Sciatic nerve (tissue), 2 donors: ENCODE measurements at places on chromosomes 1 and 21.

DNA sequence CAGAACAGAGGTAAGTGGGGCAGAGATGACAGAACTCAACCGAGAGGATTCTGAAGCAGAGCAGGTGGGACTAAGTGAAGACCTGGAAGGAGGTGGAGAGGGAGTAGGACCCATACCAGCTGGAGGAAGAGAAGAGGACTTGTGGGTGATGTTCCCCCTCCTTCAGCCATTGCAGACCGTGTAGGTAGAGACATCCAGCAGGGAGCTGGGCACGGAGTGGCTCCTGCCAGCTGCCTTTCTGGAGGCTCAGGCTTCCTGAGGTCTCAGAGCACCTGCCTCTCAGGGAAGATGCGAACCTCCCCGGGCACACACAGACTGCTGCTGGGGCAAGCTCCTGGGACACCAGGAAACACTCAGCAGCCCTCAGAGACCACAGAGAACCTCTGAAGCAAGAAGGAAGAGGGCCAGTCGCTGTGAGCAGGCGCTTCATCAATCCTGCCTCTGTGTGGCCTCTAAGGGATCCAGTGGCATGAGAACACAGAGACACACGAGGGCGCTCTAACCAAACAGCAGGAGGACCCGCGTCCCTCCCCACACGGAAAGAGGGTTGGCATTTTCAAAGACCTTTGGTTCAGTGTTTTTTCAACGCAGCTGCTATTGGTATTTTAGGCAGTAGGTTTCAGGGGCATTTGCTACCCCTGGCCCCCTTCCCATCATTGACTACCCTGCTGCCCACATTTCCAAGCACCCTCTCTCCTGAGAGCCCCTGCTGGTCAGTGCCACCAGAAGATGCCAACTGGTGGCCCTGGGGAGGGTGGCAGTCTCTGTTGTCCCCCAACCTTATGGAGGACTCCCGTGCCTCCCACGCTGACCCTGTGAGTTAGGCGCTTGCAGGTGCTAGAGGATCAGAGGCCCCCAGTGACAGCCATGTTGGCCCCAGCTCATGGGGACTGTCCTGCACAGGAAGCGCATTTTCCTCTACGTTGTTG, 89.6 kb upstream of the EDN2 start:
- DNase-seq: peak; percentile 93

- no peak for DNase-seq
Observed at GRCh38 chr1:22472596-22472995, 20.9 kb downstream of the ZBTB40 start.

GRCh38 chr1:94886361-94886760, 40.5 kb downstream of the CNN3 start:
- DNase-seq: no peak

DNA sequence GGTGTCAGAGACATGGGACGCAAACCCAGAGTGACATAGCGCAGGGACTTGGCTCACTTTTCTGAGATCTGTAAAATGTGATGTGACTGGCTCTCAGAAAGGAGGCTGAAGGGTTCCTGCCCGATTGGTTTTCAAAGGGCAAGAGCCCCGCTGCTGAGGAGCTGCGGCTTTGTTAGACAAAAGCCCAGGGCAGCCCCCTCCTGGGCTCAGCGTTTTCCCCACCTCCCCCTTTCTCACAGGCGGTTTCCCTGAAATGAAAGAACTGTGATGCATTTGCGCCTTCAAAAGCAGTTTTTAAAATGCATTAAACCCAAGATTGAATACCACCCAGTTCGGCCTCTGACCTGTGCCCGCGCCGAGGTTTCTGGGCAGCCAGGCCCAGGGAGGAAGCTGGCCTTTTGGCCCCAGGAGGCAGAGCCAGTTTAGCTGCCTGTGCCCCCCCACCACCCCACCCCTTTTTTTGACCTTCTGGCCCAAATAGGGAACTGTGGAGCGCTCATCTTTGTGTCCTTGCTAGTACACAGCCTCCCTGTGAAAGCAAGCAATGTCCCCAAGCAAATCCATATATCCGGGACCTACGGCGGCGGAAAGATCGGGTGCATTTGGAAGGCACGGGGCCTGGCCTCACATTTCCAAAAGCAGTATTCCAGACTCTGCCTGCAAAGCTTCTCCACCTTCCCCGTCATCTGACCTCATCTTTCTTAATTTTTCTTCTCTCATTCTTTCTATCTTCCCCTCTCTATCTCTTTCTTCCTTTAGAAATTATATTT, 28.6 kb downstream of the CD247 start:
- DNase-seq: no peak

GRCh38 chr1:215219372-215219771, 136.8 kb downstream of the KCNK2 start:
- DNase-seq: no peak

DNA sequence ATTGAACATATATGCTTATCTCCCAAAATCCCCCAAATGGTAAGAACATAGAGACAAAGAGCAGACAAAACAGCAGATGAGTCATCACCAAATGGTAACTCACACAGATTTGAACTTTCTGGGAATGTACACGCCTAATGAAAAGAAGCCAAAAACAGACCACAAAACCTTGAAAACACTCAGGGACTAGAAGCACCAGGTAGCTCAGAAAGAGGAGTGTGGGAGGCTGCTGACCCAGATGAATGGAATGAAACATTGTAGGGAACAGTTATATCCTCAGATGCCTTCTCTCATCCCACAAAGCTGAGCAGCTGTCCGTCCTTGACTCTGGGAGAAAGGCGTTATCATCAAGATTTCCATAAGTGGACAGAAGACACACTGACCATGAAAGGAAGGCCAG, 307.0 kb upstream of the USP25 start:
- DNase-seq: no peak

DNA sequence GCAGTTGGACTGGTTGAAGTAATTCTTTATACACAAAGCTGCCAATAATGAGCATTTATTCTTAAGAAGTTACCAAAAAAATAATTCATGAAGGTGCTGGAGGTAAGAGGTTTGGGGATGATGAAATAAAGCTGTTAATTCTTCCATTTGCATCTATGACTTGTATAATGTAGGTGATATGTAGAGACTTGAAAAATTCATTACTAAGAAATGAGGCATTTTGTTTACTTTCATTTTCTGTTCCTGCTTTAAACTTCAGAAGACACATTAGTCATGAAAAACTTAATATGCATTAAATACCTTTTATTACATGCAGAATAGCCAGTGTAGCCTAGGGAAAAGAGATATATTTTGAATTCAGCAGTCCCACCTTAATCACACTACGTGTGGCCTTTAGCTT, 214.2 kb downstream of the SLC44A5 start:
- no peak for DNase-seq

DNA sequence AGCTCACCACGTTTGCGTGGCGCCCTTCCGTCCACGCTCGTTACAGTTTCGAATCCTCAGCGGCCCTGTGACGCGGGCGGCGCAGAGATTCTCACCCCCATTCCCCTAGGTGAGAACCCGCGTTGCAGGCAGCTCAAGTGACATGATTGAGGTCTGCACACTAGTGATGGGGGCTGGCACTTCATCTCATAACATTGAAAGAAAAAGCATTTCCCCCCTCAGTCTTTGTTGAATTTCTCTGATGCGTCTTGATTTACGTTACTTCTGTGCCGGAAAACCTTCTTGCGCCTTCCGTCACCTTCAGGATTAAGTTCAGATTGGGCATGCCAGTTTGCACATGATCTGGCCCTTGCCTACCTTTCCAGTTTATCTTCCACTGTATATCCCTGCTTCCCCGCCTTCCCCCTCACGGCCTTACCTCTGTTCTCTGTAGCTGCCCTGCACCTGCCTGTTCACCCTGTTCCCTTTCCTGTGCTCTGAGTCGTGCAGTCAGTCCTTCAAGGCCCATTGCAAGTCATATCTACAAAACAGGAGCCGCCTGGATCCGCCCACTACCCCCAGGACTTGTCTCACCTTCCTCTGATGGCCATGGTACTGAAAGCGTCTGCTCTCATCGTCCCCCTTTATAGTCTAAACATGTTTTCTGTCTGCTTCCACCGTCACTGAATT, 1.1 kb downstream of the CTPS1 start:
- peak; percentile 64 for DNase-seq

- no peak for DNase-seq
Observed at GRCh38 chr1:223794136-223794880, 51.4 kb downstream of the TP53BP2 start.

DNA sequence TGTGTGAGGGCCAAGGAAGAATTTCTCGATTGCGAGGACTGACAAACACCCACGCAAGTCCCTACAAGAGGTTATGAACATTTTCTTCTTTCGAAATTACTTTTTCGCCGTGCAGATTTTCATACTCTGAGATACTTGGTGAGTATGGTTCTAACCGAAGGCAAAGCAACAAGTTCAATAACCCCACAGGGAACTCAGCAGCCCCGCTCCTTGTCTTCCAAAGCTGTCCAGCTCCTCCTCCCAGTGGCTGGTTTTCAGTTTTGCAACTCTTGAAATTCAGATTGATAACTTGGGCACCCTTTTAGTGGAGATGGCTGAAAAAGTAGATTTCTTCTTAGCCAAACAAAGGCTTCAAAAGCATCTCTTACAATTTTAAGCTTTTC, 154.4 kb downstream of the SETD4 start:
- DNase-seq: no peak
